ENCODE measurements at places on chromosomes 7 and 10. TPM values are rescaled to one million over a fixed set of nuclear protein-coding genes. Genes with fewer than 3 reads are reported as not detected.

The CYP3A5 gene
- 0.71 TPM for polyA plus RNA-seq

The PDE6C gene
- 0.58 TPM for polyA plus RNA-seq

The AKR1C3 gene
- 0.94 TPM for polyA plus RNA-seq

The SPDYE5 gene
- 2.8 TPM for polyA plus RNA-seq

The PNLIPRP1 gene
- not detected for polyA plus RNA-seq

The CALHM1 gene
- 0.04 TPM for polyA plus RNA-seq

The ABCF2 gene
- polyA plus RNA-seq: 17.4 TPM

The CYP3A4 gene
- 0.22 TPM for polyA plus RNA-seq

The PAX4 gene
- not detected for polyA plus RNA-seq

The CYP3A7 gene
- polyA plus RNA-seq: 0.24 TPM

- DNase-seq: no peak
These were observed 86.5 kb upstream of the LRRN3 start for GRCh38 chr7:111004310-111004901.

DNA sequence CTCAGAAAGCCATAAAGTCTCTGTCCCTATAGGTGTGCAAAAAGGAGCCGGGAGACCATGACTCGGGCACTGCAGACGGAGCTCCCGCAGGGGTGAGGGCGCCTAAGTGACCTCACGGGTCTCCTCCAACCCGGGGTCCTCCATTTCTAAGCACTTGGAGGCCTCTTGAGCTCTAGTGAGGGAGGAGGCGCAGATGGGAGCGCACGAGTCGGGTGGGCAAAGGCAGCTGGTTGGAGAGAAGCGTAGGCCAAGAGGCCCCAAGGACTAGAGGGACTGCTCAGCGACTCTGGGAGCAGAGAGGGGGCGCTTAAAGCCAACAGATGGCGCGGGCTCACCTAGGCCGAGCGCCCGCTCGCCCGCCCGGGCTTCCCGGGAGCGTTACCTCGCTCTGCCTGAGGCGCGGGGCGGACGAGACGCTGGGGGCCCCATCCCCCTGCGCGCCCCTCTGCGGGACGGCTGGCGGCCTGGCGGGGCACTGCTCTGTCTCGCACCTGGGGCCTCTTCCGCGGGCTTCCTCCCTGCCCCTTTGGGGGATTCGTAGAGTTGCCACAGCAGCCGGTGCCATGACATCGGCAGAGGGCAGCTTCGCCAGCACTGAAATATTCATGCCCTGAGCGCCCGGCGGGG, 523 bp upstream of the CDH23 start:
- no peak for DNase-seq

GRCh38 chr10:48634984-48635557, 30.2 kb upstream of the ARHGAP22 start:
- no peak for DNase-seq

GRCh38 chr10:101000915-101001658, 1.5 kb downstream of the LZTS2 start:
- no peak for DNase-seq

GRCh38 chr7:140923358-140924006, 1.2 kb downstream of the BRAF start:
- DNase-seq: no peak

DNA sequence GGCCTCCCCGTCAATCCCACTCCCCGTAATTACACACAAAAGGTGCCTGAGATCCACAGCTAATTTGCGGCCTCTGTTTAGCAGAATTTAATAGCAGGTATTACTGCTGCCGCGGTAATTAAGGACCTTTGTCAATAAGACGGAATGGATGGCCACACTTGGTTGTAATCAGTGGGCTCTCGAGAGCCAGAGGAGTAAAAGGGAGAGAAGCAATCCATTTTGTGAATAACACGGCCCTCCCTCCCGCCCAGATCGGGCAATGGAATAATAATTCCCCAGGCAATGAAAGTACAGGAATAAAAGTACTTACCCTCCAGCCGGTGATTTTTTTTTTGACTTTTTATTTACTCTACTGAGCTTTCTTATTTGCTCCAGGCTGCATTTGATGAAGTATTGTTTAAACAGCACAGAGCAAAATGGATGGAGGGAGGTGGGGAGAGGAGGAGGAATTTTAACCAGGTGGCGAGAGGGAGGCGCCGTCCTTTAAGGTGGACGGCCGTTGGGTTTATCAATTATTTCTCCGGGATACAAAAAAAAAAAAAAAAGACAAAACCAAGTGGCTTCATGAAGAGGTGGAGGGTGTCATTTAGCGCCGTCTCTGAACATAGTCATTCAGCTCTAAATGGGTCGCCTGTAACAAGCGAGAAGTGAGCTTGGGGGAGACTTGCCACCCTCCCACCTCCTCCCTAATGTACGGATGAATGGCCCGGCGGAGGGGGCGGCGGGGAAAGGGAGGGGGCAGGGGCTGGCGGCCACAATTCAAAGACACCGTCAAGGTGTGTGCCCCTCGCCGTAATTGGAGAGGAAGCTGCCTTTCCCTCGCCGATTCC, 120.3 kb downstream of the BUB3 start:
- no peak for DNase-seq

DNA sequence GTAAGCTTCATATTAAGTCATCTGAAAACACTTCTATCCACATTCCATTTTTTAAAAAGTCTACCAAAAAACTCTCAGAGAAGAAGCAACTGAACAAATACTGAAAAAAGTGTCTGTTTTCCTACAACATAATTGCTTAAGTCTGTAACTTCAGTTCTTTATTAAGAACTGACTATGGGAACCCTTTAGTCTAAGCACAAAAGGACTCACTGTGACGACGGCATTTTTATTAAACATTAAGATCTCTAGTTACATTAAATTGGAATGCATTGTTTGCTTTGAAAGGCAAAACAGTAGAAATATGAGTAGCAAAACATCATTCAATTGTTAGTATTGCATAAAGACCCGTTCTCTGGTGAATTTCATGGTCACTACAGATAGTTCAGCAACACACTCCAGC, 5.8 kb upstream of the FAM3C start:
- no peak for DNase-seq

DNA sequence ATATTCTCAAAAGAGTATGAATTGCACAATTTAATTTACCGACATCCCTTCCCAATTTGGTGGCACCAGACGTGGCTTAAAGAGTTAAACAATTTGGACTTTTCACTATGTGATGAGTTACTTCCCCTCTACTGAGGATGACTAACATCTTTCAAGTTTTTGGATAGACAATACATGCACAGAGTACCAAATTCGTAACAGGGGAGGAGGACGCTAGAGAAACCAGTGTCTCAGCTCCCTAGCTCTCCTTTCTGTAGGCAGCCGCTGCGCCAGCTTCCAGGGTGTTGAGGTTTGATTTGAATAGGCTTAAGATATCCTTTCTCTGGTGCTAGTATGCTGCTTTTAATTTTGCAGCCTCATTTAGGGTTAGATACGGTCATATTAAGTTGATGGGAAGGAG, 69.2 kb downstream of the GNA12 start:
- DNase-seq: no peak

DNA sequence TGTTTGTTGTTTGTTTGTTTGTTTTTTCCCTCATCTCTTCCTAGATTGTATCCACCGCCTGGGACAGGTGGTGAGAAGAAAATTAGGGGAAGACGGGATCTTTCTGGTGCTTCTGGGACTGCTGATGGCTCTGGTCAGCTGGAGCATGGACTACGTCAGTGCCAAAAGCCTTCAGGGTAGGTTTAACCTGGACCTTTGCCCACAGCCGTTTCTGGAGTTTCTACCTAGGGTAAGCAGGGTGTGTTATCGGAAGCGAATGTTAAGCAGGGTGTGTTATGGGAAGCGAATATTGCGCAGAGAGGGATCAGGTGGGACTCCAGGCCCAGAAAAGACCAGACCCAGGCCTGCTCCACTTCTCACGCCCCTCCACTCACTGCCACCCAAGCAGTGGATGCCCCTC, 4.7 kb downstream of the CLCN1 start:
- DNase-seq: no peak

DNA sequence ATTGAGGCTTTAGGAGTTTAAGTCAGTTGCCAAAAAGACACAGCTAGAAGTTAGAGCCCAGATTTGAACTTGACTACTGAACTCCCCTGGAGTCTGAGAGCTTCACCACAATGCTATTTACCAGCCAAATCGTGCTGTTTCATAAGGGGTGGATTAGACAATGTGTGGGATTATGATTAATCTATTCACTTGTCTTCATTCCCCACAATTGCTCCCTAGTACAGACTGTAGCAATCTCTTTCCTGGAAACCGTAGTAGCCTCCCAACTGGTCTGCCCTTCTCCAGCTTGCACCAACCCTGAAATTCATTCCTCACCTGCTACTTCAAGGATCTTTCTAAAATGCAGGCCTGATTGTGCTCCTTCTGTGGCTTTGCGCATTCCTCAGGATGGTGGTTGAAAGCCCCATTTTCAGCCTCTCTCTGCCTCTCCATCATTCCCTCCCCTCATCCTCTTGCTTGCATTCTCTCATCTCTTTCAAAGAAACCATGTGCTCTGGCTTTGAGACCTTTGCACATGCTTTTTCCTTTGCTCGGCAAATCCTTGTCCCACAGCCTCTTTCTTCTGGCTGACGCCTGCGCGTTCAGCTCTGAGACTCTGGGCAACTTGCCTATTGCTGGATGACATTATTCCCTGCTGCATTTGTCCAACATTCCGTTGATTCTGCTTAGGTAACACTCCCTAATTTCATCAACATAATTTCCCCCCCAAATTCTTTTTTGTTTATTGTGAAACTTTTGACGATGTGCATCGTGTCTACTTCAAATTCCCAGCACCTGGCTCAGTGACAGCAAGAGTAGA, 145.1 kb downstream of the ADRA2A start:
- DNase-seq: no peak

GRCh38 chr7:820341-820740, 11.9 kb upstream of the SUN1 start:
- DNase-seq: no peak

DNA sequence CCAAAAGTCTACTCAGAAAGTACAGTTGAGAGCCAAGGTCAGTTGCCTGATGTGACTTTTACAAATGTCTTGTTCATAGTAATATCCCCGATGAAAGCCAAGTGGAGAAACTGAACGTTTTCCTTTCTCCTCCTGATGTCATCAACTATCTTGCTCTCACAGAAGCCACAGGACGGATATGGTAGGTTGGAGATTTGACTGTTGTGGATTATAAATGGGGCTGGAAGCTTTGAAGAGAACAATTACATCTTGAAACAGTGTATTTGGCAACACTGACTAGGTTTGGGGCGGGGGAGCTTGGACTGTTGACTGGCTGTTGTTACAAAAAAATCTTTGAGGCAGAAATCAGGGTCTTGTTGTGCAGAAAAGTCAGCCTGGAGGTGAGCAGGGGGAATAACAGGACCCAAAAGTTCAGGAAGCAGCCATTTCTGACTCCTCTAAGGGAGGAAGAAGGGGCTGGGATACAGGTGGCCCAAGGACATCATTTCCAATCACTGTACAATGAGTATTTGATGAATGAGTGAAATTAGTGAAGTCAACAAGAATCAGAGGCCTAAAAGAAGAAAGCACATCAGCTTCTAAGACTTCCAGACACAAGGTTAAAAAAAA, 24.3 kb downstream of the PLEKHS1 start:
- DNase-seq: no peak

- no peak for DNase-seq
These were observed 115.9 kb downstream of the ADCY1 start for GRCh38 chr7:45689797-45690761.

GRCh38 chr7:97346349-97346748, 228.9 kb downstream of the SDHAF3 start:
- no peak for DNase-seq

DNA sequence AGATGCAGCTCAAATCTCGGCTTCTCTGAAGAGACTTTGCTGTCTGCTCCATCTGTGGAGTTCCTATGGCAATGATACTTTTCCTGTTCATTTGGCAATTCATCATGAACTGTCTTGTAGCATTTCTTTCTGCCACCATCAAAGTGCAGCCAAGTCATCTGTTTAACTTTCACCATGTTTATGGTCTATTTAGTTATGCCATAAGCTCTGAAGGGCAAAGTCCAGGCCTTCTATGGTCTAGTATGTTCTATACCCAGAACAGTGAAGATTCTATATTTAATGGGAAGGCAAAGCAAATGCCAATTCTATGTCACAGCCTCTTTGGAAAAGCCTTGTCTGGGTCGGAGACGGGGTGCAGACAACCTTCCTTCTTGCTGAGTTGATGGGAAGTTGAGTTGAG, 472.6 kb downstream of the PLXNA4 start:
- DNase-seq: no peak

- DNase-seq: peak; percentile 86
These were observed 24.8 kb downstream of the FAM53B start for GRCh38 chr10:124719213-124719851.

- DNase-seq: peak; percentile 62
These were observed 283.7 kb downstream of the ZEB1 start for GRCh38 chr10:31602541-31603234.

DNA sequence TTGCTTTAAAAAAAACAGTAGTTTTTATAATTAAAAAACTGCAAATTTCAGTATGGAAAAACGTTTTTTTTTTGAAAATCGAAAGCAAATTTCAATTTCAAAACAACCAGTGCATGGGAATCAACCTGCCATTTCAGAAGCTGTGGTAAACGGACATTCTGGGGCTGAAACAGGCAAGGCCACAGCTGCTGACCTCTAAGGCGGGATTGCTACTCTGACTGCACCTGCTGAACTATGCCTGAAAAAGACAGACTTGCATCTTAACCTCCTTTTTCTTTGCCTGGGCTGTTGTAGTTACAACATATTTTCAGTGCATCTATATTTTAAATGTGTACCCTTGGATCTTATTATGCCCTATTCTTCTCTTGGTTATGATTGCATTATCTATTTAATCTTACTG, 303.0 kb upstream of the SP8 start:
- DNase-seq: no peak

GRCh38 chr10:99843310-99843709, 60.9 kb downstream of the ABCC2 start:
- DNase-seq: no peak

- DNase-seq: no peak
These were observed 12.9 kb downstream of the OR2AE1 start for GRCh38 chr7:99863847-99864440.

- DNase-seq: no peak
These were observed 34.1 kb upstream of the GUSB start for GRCh38 chr7:66016131-66016461.

- no peak for DNase-seq
These were observed 33.4 kb downstream of the FOXL3 start for GRCh38 chr7:323410-323809.

- DNase-seq: no peak
These were observed 61.9 kb downstream of the MRPL32 start for GRCh38 chr7:42994096-42994495.

- no peak for DNase-seq
These were observed 6.2 kb downstream of the AGK start for GRCh38 chr7:141557360-141557759.

GRCh38 chr7:82578430-82578829, 134.9 kb upstream of the CACNA2D1 start:
- no peak for DNase-seq
